GM23248 (cell line): ENCODE measurements at places on chromosomes 3 and 15. TPM values are rescaled to one million over a fixed set of nuclear protein-coding genes. Genes with fewer than 3 reads are reported as not detected.

Gene LRRC3B
- not detected in 2 replicates for total RNA-seq

- DNase-seq: no peak
Observed at GRCh38 chr3:168872826-168873225, 777.1 kb upstream of the GOLIM4 start.

DNA sequence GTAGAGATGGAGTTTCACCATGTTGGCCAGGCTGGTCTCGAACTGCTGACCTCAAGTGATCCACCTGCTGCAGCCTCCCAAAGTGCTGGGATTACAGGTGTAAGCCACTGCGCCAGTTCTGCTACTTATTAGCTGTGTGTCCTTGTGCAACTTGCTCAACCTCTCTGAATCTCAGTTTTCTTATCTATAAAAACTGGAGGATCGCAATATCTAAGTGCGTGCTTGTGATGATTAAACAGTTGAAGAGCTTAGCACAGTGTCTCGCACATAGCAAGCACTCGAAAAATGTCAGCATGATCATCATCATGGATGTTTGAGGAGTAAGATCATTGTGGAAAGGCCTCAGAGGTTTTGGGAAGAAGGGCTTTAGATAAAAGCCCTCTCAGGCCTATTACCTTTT lies 10.8 kb downstream of the CLCN2 start:
- no peak for DNase-seq

- DNase-seq: no peak
Observed at GRCh38 chr15:72112116-72112515, 5.8 kb downstream of the MYO9A start.

DNA sequence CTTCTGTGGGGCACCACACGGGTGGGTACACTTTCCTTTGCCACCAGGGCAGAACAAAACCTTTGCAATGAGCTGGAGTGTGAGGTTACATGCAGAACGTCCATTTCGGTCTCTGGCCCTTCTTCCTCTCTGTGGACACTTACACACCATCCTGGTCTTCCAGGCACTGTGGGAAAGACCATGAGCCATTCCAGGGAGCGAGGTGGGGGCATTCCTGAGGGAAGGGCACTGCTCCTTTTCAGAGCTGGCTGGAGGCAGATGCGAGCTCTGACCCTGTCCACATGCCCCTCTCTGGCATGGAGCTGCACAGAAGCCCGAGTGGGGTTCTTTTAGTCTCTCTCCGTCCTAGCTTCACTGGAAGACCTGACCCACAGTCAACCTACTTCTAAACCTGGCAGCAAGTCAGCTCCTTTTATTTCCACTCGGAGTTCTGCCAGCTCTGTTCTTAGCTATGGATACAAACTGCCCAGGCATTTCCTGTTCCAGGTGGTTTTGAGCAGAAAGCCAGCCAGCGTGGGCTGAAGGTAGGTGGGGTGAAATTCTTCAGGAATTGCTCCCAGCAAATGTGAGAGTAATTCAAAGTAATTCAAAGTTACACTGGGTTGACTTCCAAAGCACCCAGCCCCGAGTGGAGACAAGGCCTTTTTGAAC lies 281.4 kb downstream of the ADAMTS17 start:
- DNase-seq: peak; percentile 7

GRCh38 chr15:56933410-56933809 lies 15.0 kb downstream of the TCF12 start:
- no peak for DNase-seq
